Activated CD4-positive, alpha-beta memory T cell treated with anti-CD3 and anti-CD28 coated beads, Interleukin-2, amount 10 ng/mL, durations not matched to agents 7 days and 5 days (primary cell): ENCODE measurements at places on chromosomes 2 and 18. TPM values are rescaled to one million over a fixed set of nuclear protein-coding genes. Genes with fewer than 3 reads are reported as not detected.

GRCh38 chr2:187174582-187174981 lies 273.5 kb downstream of the CALCRL start:
- DNase-seq = no peak

DNA sequence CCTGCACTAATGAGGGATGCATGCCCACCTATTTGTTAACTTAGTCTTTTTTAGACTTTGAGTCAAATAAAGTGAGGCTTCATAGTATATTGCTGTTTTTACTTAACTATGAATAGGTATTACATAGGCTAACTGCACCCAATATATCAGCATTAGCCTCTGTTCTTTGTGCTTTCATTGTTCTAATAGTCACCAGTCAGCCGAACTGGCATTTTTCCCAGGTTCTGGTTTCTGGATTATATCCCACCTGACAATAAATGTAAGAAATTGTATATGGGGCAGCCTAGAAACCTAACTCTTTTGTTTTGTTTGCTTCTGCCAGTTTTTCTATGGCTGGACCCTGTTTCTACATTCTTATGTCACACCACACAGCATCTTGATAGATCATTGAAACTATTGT lies 1672.4 kb upstream of the LRRTM1 start:
- DNase-seq = no peak

Gene CYS1
- total RNA-seq = 0.40 TPM

- no peak for DNase-seq
These were observed 15.4 kb upstream of the ATP6V1B1 start for GRCh38 chr2:70920367-70920715.

Gene TUBA4B
- not detected for total RNA-seq
